ENCODE measurements at places on chromosomes 1 and 21.

DNA sequence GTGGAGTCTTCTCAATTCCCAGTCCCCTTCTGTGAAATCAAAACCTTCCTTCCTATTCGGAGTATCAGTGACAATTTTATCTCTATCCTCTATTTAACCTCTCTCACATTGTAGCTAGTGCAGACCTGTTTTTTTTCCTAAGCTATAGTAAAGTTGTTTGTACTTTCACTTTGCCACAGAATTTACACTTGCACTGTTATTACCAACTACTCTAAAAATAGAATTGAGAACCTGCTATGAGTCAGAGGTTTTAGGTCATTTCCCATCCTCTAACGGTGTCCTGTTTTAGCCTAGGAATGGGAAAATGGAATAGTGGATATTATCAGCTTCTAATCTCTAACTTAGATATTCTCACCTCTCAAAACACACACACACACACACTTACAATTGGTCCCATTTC is 862.7 kb downstream of the NCAM2 start:
- no peak for DNase-seq

- DNase-seq: no peak
These were observed 543 bp downstream of the TMEM9 start for GRCh38 chr1:201153474-201154388.

- no peak for DNase-seq
These were observed 8.6 kb upstream of the PPFIA4 start for GRCh38 chr1:203017692-203018091.

DNA sequence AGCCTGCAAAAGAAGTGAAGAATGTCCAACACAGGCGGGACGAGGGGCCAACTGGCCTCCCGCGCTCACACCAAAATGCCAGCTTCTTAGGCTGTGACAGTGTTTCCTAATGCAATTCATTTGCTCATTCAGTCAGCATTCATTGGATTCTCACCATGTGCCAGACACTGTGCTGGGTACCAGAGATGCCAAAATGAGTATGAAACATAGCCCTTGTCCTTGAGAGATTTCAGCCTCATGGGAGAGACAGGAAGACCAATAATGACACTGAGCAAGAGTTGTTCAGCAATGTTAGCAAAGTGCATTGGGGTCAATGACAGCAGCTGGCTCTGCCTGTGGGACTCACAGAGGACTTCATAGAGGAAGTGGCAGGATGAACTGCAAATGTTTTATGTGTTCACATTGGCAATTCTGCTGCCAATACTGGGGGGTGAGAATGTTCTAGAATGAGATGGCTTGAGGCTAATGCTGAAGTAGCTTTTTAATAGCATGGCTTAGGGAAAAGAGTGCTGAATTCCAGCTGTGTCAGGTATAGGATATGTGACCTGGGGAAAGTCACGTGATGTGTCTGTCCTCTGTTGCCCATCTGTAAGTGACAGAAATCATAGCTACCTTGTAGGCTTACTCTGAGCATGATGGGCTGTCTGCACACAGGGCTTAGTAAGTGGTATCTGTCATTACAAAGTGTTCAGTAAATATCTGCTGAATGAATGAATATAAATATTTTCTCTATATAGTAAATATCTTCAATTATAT is 58.3 kb upstream of the KIF26B start:
- DNase-seq: no peak

GRCh38 chr1:62346886-62347285 is 27.7 kb upstream of the KANK4 start:
- no peak for DNase-seq
